ENCODE measurements at places on chromosomes 6 and 20.

- no peak for DNase-seq
Observed at GRCh38 chr20:472889-473292, 10.6 kb upstream of the TBC1D20 start.

DNA sequence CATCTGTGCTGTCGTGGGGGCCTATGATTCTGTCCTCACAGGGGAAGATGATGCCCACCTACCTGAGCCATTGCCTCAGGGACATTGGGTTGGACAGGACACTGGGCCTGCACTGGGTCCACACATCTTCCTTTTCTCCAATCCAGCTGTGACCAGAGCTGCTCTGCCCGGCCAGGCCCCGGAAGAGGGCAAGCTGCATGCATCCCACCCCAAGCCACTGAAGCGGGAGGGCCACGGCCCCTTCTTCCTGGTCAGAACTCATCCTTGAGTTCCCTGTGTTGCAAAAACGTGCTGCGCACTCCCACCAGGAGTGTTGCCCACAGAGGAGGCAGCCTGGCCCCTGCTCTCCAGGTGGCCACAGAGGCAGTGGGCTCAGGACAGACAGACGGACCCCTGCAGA lies 38.2 kb downstream of the SPDEF start:
- no peak for DNase-seq

DNA sequence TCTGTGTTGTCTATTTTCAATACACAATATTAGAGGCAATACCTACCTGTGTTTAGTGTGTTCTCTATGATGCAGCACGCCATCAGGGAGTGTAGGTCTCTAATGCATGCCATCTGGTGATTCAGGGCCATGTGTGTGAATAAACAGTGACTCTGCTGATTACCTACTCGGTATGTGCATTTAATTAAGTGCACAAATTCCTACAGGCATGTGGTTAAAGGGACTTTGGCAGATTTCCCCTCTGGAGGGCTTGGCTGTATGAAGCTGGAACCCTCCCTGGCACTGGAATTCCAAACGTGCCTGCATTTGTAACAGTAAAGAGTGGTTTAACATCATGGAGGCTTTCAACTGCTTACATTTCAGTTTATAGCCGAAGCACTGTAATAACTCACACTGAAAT lies 401.5 kb upstream of the SASH1 start:
- no peak for DNase-seq

GRCh38 chr6:146944077-146944476 lies 260.1 kb upstream of the STXBP5 start:
- no peak for DNase-seq

- no peak for DNase-seq
Observed at GRCh38 chr6:49721297-49721696, 8.0 kb upstream of the CRISP2 start.

DNA sequence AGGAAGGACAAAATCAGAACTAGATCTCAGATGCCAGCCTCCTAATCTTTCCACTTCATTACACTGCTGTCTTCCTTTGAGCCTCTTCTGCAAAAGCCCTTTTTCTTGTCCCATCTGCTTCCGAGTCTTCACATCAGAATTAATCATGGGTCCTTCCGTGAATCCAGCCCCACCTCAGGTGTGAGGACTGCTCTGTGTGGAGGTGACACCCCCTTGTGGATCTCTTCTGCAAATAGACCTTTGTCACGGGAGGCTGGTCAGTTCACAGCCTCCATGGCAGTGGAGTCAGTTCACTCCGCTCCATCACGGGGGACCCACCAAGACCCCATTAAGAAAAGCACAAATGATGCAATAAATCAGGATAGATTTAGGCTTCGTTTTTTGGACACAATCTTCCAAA lies 171.1 kb downstream of the ADAT2 start:
- DNase-seq, result no peak

GRCh38 chr6:78192057-78192456 lies 539.2 kb downstream of the MEI4 start:
- no peak for DNase-seq

GRCh38 chr6:3805448-3806123 lies 43.6 kb upstream of the FAM50B start:
- no peak for DNase-seq

Measured in hypothalamus (tissue), 51 donors.